ENCODE measurements at places on chromosomes 2 and 18.
A peak's percentile ranks its signal among the peaks of the same experiment; 100 is the strongest.

DNA sequence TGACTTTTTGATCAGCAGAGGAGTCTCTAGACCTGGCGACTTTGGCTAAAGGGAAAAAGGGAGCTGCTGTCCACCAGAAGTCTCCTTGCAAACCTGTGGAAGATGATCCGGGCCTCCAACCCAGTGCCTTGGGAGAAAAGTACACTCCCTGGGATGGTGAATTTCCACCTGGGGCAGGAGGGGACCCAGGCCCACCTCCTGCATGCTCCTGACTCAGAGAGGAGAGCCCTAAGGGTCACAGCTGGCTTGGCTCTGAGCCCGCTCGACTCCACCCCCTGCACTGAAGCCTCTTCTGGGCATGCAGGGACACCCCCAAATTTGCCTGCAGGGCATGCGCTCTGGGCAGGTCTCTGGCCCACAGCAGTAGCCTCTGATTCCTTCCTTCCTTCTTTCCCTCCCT lies 66.5 kb downstream of the PDCL3 start:
- no peak for DNase-seq

DNA sequence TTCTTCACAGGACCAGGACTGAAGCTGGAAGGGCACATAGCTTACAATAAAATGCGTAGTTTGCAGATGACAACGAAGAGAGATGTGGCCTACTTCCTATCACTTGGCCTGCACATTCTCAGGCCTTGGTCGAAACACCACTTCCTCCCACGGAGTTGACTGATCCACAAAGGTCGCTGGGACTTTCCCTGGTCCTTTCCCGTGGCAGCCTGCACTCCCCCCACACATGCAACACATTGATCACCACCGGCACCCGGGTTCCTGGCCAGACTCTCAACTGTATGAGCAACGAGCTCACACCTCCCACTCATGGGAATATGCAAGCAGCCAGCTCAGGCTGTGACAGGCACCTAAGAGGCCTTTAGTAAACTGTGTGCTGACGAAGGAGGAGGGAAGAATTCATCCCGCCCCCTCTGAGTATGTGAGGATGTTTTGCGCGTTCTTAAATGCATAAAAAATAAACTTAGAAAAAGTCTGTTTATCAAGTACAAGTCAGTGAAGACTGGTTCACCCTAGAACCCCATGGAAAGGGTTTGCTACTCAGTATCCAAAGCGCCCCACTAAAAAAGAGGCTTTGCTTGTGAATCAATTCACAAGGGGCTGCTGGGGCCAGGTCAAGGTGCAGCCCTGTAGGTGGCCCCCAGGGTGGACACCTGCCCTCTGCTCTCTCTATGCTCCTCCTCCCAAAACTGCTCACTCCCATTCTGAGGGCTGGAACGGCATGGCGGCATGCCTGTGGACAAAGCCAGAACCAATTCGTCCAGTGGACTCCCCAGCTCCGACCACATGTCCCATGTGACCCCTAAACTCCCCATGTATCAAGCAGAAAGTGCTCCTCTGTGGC lies 154.3 kb downstream of the EIPR1 start:
- peak; percentile 87 for DNase-seq

DNA sequence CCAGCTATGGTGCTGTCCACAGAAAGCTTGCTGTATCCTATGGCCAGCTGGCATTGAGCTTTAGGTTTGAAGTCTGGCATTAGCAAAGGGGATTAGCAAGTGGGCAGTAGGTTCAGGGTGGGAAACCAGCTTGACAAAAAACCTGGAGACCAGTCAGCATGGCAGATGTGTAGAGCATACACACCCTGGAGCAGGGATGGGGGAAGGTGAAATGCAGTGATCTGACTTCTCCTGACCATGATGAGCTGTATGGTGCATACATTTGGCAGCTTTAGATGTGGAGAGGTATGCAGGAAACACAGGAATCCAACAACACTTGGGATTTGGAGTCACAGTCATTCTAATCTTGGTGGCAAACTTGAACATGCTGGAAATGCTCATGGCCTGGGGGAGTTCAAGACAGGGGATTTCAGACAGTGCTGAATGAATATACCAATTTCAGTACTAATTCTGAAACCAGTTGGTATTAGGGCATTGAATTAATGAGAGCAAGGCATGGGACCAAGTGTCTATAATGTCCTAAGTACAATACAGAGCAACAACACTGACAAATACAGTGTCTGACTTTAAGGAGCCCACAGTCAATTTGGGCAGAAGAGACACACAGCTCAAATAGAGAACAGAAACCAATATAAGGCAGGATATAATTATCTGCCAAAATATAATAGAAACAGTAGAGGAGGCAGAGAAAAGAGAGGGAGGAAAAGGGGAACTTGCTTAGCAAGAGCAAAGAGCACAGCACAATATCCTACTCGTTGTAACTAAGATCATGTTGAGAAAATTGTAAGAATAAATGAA lies 11.8 kb downstream of the ARHGAP15 start:
- no peak for DNase-seq

DNA sequence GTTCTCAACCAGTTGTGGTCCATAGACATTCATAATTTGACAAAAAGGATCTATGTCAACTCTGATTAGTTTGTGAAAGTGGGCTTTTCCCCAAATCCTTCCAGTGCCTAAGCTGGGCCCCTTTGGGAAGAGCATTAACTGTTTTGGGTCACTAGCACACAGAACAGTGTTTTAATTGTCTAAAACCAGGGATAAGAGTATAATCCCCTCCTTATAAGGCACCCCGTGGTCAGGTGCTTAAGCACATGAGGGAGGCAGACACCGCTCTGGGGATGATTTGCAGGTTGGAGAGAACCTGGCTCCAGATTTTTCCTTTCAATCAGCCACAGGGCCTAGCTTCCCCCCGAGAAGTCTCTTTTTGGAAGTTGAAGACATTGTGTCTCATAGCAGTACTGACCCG lies 53.6 kb upstream of the RFX8 start:
- DNase-seq: no peak

- DNase-seq: no peak
These were observed 1517.5 kb upstream of the ZEB2 start for GRCh38 chr2:146037334-146037870.

GRCh38 chr2:185939858-185940257 lies 201.3 kb downstream of the FSIP2 start:
- DNase-seq: no peak

DNA sequence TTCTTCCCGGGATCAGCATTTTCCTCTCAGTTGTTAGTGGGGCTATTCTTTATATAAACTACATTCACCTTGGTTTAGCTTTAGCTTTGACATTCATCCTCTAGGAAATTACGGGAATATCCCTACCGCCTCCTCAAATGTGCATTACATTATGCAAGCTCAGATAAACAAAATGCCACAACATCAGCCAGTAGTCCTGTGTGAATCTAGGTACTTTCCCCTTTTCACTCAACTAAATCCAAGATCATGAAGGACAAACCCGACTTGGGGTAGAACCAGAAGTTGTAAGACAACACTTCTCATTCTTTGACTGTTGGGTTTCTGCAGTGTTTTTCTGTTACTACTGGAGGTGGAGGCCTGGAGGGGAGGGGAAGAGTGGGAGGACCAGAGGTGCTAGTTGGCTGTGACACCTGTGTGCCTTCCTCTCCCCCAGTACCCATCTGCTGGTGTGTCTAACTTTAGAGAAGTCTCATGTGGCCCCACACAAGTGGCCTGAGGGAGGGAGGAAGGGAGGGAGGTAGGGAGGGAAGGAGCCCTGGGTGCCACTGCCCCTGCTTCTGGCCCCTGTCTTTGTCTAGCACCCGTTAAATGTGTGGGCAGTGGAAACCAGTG lies 84.8 kb upstream of the BCL2L11 start:
- no peak for DNase-seq

- no peak for DNase-seq
These were observed 17.3 kb downstream of the KLHL29 start for GRCh38 chr2:23402205-23402740.

All from T-helper 2 cell (primary cell).